ENCODE measurements at places on chromosomes 7 and 10.

GRCh38 chr10:18334116-18334867, 194.1 kb downstream of the CACNB2 start:
- DNase-seq: no peak

- DNase-seq: no peak
Observed at GRCh38 chr10:46096909-46097575, 51.0 kb upstream of the MSMB start.

DNA sequence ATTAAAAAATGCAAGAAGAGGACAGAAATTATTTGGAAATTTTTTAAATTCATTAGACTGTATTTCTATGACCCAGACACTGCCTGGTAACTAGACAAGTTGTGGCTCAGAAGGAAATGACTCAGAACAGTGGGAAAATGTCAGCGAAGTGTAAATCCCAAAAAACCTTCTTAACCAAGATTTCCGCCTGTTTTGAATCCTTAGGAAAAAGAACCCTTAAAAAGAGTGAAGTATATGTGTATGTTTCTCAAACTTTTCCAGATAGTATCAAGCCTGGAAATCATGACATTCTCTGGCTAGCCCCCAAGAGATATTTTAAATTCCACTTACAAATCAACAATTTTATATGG, 42.7 kb upstream of the PLXNA4 start:
- no peak for DNase-seq

GRCh38 chr7:5442757-5443305, 19.2 kb upstream of the TNRC18 start:
- no peak for DNase-seq

GRCh38 chr10:76432016-76433012, 1000.9 kb downstream of the LRMDA start:
- DNase-seq: no peak

DNA sequence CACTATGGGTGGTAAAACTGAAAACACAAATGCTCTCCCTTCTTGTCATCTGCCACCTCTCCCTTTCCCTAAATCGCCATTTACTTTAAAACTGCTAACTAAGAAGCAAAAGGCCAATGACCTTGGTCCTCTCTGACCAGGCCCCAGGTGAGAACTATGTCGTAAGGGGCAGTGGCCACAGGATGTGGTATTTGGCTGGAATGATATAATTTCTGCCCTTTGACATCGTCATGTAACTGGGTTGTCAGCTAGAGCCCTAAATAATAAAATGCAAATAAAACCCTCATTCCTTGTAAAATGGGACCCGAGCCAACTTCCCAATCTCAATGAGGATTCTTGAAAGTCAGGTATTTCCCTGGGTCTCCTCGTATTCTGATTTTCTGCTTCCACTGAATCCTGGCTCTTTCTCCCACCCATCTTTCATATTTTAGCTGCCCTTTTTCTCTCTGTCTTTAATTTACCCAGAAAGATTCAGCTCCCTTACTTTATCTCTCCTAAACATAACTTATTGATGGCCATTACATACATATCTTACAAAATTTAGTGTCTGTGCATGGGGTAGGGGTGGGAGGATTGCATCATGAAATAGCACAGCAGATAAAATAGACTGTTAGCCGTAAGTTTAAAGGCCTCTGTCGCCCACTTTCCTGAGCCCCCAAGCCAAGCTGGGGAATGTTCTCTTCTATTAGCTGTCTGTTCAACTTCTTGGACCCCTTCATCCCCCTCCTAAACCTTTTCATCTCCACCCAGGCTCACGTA, 3.2 kb upstream of the EEPD1 start:
- DNase-seq: no peak

DNA sequence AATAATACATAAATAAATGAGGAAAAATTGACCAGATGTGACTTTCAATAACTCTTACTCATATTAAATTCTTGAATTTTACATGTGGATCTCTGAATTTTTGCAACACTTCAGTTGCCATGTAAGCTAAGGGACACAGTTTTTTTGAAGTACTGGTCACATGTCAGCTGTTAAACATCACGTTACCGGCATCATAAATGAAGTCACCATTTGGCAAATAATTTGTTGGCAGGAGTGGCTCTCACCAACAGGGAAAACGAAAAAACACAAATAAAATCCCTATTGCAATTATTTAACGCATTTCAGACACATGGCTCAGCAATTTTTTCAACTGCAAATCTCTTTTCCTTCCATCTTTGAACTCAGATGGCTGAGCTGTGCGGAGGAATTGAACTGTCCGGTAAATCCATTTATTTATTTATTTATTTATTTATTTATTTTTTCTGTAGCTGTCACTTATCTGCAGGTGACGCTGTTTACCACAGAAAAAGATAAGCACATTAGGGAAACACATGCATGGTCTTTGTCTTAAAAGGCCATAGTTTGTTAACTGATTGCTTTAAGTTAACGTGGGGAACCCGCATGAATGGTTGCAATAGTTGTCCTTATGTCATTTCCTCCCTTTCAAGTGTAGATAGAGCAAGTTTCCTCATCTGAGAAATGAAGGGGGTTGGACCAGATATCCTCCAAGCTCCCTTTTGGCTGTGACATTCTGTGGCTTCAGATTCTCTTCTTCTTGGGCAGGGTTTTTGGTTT, 64.7 kb upstream of the JAZF1 start:
- DNase-seq: no peak

DNA sequence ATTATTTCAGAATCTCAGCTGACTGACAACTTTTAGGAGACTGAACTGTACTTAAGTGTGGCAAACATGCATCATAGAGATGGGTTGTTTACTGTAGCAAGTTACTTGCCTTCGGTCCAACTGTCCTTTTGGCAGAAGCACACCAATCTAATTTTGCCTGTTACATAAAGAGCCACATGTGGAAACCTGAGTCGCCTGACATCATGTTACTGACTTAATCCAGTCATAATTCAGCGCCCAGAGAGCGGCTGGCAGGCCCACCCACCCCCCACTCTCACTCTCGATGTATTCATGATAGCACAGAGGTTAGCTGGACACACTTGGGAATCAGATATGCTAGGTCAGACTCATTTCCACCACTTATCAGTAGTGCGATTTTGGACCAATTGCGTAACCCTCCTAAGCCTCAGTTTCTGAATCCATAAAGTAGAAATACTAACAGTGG, 57.3 kb upstream of the CAPZA2 start:
- DNase-seq: no peak

DNA sequence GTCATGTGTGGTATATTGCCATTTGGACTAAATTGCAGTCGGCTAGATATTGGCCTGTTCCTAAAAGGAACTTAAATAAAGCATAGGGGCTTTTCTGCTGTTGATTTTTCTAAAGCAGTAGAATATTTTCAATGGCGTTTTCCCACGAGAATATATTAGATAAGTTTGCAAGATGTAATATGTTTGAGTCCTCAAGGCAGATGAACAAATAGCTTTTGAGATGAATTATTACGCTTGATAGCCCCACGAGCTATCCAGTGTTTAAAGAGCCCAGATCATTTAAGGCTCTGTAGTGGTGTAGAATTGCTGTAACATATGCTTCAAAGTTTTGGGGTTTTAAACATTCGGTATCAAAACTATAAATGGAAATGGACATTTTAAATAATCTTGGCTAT, 2.9 kb downstream of the CELF2 start:
- DNase-seq: no peak

All from activated CD4-positive, CD25-positive, alpha-beta regulatory T cell treated with anti-CD3 and anti-CD28 coated beads, Interleukin-2, amount 50 U/mL, for 72 hours (primary cell).